Camera-type eye (tissue), 1 donor: ENCODE measurements at places on chromosomes 7 and 10. TPM values are rescaled to one million over a fixed set of nuclear protein-coding genes. Genes with fewer than 3 reads are reported as not detected.

CPA2 gene
- total RNA-seq = not detected

ITPRID1 gene
- total RNA-seq = 0.11 TPM

RSPH10B gene
- total RNA-seq = 0.38 TPM

FAM24B gene
- 5.3 TPM for total RNA-seq

CFAP70 gene
- 4.9 TPM for total RNA-seq

ERCC6 gene
- total RNA-seq = 35.5 TPM

ARHGAP12 gene
- total RNA-seq = 102 TPM

FANK1 gene
- 3.1 TPM for total RNA-seq

NPY gene
- total RNA-seq = 3.7 TPM

GRID1 gene
- 10.0 TPM for total RNA-seq
